Effector CD8-positive, alpha-beta T cell (primary cell): ENCODE measurements at places on chromosomes 4 and X.

GRCh38 chr4:115370490-115370889 lies 257.1 kb upstream of the NDST4 start:
- DNase-seq: no peak

GRCh38 chr4:152045807-152046571 lies 285.2 kb upstream of the GATB start:
- no peak for DNase-seq

DNA sequence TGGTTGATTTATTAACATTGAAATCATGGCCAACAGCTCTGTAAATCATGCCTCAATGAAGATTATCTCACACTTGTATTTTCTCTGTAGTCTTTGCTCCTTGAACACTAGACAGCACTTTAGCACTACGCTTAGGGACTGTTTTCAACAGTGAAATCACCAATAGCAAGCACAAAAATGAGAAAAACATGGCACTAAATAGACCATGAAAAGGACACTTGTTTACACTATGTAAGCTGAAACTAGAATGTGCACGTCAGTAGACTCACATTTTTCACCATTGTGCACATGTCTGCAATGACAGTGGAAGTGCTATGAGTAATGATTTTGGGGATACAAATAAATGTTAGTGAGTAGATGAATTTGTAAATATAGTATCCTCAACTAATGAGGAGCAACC lies 3.1 kb downstream of the BMP2K start:
- no peak for DNase-seq

- no peak for DNase-seq
Observed at GRCh38 chr4:1624519-1624910, 59.6 kb downstream of the FAM53A start.

DNA sequence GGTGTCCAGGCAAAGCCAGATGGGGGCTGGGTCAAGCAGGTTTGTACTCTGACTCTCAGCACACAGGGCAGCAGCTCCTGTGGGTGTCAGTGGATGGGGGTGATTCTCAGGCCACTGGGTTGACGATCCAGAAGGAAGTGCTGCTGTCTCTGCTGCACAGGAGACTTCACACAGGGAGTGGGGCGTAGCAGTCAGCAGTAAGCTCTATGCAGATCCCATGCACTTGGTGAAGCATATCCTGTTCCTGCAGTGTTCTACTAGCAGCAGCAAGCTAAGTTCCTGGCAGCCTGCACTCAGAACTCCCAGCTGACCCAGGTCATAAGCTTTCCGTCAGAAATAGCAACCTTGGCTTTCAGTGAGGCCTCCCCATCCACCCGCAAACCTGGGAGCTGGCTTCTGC lies 117.6 kb upstream of the NDST3 start:
- no peak for DNase-seq

DNA sequence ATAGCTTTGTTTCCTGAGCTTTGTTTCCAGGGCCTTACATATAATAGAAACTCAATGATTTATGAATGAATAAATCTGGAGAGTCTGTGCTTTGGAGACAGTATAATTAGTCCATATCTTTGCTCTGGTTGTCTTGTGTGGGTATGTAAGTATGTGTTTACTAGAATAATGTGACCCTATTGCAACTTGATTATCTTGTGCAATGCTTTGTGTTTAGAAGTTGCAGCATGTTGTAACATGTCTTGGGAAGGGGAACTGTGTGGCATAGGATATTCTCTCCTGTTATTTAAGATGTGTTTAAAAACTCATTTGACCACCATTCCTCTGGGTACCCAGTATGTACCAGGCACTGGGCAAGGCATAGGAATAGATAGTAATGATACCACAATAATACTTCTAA lies 6.1 kb downstream of the SPATA18 start:
- DNase-seq: no peak

- DNase-seq: no peak
Observed at GRCh38 chr4:146550161-146550560, 28.4 kb upstream of the SLC10A7 start.

GRCh38 chr4:23717528-23718248 lies 172.2 kb downstream of the PPARGC1A start:
- no peak for DNase-seq

DNA sequence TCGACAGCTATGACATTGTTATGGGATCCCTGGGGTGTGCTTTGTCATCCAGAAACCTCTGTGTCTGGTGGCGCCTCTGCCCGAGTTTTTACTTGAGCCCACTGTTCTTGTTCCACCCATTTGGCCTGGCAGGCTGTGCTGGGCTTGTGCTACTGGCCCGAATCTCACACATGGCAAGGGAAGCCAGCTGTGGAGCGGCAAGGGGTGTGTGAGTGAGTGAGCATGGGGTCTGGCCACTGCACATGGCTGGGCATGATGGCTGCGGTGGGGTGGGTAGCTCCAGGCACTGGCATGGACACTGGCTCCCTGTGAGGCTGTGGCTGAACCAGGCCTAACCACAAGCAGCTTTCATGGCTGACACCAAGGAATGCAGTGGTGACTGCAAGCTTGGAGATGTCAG lies 89.2 kb downstream of the DACH2 start:
- DNase-seq: no peak

DNA sequence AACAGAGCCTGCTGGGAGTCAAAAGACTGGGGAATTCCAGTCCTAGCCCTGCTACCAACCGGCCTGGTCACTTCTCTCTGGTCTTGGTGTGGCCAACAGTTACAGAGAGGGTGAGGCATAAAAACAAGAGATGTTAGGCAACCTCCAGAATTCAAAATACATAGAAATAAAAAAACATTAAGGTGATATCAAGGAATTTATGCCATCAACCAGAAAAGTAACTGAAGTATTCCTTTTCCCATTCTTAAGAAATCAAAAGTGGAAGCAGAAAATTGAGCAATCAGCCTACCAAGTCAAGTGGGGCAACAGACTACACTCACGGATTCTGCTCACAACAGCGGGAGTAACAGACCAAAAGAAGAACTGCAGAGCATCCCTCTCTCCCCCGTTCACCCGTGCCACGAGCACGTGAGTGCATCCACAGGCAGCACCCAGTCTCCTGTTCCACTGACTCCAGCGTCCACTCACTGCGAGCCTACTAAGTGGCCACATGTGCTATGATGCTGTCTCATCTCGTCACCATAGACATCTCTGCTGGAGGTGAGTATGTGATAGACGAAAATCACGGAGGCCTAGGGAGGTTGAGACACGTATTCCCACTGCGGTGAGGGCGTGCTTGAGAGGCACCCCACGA lies 29.3 kb downstream of the AFAP1 start:
- DNase-seq: no peak

- DNase-seq: no peak
Observed at GRCh38 chrX:105502336-105502735, 281.8 kb upstream of the TEX13A start.

DNA sequence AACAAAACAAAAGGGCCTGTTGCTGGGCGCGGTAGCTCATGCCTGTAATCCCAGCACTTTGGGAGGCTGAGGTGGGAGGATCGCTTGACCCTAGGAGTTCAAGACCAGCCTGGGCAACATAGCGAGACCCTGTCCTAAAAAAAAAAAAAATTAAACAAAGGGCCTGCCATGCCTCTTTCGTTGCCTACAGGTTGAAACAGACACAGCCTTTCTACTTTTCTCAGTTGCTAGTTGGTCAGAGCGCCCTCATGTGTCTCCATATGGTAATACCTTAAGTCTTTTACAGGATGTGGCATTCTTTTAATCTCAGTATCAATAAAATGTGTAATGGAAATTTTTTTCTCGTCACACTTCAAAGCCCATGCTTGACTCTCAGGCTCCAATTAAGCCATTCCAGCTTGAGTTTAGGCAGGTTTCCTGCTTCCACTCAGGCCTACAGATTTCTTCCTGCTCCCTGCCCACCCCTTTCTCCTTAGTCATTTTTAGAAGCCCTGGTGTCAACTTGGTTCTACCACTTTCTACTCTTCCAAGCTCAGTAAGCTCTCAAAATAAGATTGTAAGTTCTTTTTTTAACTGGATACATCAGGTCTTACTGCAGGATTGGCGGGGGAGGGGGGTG lies 4.6 kb upstream of the SOWAHD start:
- peak; percentile 30 for DNase-seq

GRCh38 chr4:28443801-28444412 lies 1583.3 kb downstream of the STIM2 start:
- no peak for DNase-seq

DNA sequence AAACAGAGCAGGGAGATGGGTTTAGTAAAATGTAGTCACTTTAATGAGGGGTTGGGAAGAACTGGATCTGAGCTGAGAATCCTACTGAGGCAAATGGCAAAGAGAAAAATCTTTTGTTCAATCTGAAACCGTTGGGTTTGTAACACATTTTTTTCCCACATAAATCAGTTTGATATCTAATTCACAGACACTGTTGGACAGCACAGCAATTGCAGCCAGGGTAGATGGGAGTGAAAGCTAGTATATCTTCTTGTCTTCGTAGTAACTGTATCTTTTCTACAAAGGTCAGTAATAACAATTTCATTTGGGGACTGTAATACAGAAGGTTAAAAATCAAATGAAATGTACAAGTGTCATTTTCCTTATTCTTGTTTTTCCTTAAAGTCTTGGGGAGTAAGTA lies 649.5 kb upstream of the ATOH1 start:
- no peak for DNase-seq

GRCh38 chrX:65574356-65574755 lies 39.8 kb upstream of the LAS1L start:
- no peak for DNase-seq

- DNase-seq: no peak
Observed at GRCh38 chr4:69524706-69525105, 29.0 kb upstream of the UGT2B4 start.

- DNase-seq: no peak
Observed at GRCh38 chr4:141417387-141417786, 196.7 kb downstream of the ZNF330 start.

- DNase-seq: no peak
Observed at GRCh38 chrX:12802741-12803140, 11.5 kb downstream of the PRPS2 start.

GRCh38 chr4:142443469-142443868 lies 402.6 kb downstream of the INPP4B start:
- no peak for DNase-seq

DNA sequence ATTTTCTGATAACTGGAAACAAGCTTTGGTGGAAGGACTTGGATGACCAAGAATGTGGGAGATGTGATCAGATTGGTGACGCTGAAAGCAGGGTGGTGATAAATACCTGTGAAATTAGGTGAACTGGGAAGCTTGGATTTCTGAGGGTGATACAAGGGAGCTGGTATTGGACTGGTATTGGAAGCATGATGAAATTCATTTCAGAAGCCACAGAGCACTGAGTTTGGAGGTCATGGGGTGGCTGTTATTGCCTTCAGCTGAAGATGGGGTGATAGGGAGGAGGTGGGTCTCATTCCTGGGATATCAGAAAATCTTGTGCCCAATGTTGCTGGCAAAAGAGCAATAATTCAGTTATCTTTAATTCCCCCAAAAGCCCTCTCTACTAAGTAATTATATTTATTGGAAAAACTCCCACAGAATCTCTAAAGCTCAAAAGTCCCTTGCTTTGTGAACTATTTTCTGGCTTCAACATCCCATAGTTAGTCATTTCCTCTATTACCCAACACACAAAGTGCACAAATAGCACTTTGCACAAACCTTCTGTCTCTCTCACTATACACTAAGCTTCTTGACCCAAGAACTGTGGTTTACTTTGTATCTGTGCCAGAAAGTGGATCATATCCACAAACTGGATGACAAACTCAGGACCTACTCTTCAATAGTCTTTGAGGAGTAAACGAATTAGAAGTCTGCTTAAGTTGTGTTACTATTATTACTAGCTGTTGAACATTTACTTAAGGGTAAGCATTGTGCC lies 23.1 kb upstream of the CAMK2D start:
- no peak for DNase-seq

DNA sequence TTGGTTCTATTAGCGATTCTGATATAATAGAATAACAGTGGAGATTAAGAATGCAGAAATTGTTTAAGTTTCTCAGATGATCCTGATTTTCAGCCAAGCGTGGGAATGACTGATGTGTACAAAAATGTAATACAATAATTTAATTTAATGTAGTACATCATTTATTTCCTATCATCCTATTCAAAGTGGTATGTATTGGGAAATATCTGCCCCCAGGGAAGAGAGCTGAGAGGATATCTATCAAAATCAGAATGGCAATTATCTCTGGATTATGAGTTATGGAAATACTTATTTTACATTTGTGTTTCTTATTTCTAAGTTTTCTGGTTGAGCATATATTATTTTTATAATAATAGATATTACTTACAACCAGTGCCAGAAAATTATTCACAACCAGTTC lies 3.9 kb downstream of the FABP2 start:
- DNase-seq: no peak

GRCh38 chrX:103423955-103424638 lies 47.8 kb downstream of the BEX3 start:
- DNase-seq: no peak

DNA sequence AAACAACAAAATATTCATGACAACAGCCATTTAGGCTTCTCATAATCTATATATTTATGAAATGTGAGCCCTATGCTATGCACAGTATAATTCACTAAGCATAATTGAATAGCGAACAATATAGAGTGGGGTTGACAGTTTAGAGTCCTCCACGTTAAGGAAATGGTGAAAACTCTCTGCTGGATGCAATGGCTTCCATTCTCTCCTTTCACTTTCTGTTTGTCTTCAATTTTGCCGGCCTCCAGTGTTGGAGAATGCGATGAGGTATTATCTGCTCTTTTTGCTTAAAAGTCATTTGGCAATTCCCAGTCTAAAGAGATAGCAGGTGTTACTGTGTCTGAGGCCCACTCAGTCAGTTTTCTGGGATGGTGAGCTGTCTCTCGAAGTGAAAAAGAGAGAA lies 52.1 kb downstream of the NPY5R start:
- no peak for DNase-seq

- no peak for DNase-seq
Observed at GRCh38 chr4:81960961-81961360, 412.8 kb downstream of the HNRNPD start.

- no peak for DNase-seq
Observed at GRCh38 chr4:130468340-130468739, 1372.4 kb downstream of the C4orf33 start.

DNA sequence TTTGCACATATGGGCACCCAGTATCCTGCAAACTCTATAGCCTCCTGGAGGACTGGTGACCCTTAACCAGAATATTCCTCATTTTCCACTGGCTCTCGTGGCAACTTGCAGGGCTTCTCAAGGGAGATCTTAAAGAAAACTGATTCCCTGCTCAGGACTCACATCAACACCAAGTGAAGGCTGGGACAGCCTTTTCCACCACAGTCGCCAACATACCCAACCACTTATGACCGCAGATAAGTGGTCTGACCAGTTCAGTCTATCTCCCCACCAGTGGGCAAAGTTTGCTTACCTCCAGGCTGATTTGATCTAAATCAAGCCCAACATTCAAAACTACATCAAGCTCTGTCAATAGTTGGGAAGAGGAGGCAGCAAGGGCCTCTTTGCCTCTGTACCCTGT lies 289.3 kb upstream of the GATB start:
- DNase-seq: no peak
